ENCODE measurements at places on chromosomes 13 and 19.

GRCh38 chr19:47094557-47095475 is 18.8 kb downstream of the ZC3H4 start:
- no peak for DNase-seq

DNA sequence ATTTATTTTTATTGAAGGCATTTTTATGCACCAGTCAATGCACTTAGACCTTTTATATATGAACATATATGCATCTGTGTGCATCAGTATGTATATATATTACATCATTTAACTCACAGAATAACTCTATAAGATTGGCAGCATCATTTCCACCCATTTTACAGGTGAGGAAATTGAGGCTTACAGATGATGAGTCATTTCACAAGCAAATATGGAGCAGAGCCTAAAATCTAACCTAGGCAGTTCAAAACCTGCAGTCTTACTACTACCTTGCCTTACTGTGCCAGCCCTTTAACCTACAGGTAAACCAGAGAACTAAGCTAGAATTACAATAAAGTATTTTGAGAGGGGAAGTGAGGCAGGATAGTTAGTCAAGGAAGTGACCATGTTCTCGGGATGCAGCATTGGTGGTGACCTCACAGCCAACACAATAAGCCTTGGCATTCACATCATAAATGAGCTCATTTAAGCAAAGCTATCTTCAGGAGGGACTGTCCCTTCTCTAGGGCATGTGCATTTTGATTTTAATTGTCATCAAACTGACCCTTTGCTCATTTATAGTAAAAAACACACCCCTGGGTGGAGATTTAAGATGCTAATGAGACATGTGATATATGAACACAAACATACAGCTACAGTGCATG is 274.3 kb downstream of the DCLK1 start:
- DNase-seq, result no peak

DNA sequence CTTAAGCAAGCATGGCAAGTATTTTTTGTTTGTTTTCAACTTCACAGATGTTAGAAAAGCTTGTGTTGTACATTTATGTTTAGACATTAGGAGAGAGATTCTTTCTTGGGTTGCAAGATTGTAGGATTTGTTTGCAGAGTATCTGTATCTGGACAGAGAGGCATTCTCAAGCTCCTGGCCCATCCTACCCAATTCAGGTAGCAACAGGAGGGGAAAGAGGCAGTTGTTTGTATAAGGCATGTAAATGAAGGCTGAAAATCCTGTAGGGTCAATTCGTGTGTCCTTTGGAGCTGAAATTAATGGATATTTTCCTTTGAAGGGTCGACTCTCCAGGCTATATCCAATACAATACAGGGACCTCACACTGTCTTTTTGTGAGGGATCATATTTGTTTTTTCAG is 147.3 kb downstream of the KCNRG start:
- no peak for DNase-seq

DNA sequence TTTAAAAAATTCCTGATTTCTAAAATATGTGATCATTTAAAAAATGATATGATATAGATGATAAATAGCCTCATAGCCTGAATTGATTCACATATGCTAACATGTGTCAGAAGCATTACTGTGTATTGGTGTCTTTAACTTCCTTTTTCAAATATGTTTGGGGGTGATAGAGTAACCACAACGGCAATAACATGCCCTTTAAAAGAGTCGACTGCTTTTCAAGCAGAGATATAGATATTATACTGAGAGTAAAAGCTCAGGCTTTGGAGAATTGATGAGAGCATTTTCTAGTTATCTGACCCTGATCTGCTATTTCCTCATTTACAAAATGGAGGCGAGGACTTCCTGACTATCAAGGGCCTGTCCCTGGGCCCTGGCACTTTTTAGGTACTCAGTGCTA is 260.5 kb downstream of the DCT start:
- DNase-seq, result no peak

GRCh38 chr13:31418186-31418585 is 218.4 kb downstream of the B3GLCT start:
- DNase-seq, result no peak

DNA sequence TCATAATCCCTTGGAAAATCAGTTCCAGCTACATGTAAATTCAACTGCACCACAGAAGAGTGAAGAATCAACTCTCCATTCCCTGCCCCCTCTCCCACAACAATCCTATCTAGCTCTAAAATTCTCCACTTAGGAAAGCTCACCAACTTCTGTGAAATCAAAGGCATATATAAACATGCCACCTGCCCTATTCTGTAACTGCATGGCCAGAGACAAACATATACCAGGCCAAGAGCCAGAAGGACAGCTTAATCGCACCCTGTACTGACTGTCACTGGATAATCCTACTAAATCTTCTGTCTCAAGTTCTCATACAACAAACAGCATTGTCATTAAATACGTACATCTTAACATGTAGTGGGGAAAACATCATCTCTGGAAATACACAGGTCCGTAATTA is 58.2 kb upstream of the EEF1AKMT1 start:
- no peak for DNase-seq

DNA sequence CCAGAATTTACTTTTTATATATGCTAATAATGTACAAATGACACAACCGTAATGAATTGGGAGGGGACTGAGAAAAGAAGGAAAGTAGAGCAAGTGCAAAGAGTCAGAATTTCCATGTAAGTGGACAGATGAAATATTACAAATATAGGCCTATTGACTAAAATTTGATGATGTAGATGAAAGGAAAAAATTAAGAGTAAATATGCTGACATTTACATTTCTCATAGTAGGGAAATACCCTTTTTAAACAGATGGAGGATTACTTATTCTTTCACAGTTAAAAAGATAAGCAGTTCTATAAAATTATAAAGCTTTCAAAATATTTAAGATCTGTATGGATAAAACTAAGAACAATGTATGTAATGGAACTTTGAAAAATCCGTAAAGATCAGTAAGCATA is 185.4 kb downstream of the NBEA start:
- DNase-seq, result no peak

DNA sequence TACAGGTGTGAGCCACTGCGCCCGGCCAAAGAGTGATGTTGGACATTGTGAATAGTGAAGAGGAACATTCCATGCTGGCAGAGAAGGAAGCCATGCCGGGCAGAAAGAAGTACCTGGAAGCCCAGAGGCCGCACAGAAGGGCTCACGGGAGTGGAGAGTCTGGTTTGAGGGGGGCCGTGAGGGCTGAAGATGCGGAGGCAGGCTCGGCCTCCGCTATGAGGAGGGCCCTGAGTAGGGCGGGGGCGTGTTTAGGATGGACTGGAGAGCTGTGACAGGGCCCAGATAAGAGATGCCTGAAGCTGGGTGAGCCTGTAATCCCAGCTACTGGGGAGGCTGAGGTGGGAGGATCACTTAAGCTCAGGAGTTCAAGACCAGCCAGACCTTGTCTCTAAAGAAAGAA is 1.6 kb downstream of the JOSD2 start:
- DNase-seq, result no peak

DNA sequence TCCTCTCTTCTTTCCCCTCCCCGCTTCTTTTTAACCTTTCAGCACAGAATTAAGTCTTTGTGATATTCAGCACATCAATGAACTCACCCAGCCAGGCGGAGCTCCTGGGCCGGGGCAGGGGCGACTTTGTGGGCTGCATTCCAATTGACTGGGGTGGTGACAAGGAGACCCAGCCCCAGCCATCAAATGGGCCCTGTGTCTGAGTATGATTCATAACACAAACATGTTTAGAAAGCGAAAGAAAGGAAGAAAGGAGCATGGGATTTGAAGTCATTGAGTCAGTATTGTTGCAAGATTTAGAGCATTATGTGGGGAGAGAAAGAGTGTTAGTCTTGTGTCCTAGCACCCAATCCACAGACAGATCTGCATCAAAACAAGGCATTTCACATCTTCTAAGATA is 185.3 kb downstream of the LHFPL6 start:
- no peak for DNase-seq

- no peak for DNase-seq
Measured at GRCh38 chr19:51507192-51507591, 5.6 kb upstream of the SIGLEC12 start.

GRCh38 chr13:93286047-93286446 is 59.4 kb downstream of the GPC6 start:
- no peak for DNase-seq

GRCh38 chr13:54029226-54029625 is 1000.6 kb downstream of the OLFM4 start:
- no peak for DNase-seq

DNA sequence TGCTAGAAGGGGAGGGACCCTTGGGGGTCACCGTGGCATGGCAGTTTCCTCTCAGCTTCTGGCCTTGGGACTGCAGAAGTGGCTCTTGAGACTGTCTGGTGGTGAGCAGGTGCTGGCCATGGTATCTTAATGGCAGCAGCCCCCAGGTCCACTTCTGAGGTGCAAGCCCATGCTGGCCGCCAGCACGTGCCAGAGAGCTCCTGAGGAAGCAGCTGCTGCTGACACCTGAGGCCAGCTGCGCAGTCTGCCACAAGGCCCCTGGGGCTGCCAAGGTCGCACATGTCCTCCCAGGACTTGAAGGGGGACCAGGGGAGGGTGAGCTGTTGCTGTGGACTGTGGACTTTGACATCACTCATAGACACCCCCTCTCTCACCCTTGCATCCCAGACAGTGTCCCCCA is 48.0 kb downstream of the NFIX start:
- DNase-seq, result no peak

DNA sequence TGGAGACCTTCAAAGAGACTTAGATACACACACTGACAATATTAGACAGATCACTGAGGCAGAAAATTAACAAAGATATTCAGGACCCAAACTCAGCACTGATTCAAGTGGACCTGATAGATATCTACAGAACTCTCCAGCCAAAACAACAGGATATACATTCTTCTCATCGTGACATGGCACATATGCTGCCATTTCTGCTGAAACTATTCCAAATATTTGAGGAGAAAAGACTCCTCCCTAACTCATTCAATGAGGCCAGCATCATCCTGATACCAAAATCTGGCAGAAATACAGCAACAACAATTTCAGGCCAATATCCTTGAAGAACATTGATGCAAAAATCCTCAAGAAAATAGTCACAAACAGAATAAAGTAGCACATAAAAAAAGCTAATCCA is 53.3 kb downstream of the TRPC4 start:
- DNase-seq, result no peak

DNA sequence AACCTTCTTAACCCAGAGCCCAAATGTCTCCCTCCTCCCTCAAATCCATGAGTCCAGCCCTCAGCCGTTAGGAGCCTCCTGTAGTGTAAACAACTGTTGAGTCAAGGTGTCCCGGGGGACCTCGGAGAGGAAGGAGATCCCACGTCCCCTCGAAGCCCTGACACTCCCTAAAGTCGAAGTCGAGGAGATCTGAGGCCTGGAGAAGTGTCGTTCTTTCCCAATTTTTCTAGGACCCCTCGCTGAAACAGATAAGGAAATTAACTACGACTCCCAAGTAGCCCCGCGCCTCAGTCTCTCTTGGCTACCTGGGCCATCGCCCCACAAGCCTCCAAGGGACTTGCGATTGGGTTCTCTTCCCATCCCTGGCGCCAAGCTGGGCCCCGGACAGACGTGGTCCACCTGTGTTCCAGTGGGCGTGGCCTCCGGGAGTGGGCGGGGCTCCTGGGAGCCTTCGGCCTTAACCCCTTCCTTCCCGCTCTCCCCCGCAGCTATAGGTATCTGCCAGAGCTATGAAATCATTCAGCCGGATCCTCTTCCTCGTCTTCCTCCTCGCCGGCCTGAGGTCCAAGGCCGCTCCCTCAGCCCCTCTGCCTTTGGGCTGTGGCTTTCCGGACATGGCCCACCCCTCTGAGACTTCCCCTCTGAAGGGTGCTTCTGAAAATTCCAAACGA is 869 bp downstream of the GFY start:
- DNase-seq, result peak; percentile 50

- DNase-seq, result no peak
Measured at GRCh38 chr19:11685676-11686650, 52.8 kb downstream of the ZNF823 start.

DNA sequence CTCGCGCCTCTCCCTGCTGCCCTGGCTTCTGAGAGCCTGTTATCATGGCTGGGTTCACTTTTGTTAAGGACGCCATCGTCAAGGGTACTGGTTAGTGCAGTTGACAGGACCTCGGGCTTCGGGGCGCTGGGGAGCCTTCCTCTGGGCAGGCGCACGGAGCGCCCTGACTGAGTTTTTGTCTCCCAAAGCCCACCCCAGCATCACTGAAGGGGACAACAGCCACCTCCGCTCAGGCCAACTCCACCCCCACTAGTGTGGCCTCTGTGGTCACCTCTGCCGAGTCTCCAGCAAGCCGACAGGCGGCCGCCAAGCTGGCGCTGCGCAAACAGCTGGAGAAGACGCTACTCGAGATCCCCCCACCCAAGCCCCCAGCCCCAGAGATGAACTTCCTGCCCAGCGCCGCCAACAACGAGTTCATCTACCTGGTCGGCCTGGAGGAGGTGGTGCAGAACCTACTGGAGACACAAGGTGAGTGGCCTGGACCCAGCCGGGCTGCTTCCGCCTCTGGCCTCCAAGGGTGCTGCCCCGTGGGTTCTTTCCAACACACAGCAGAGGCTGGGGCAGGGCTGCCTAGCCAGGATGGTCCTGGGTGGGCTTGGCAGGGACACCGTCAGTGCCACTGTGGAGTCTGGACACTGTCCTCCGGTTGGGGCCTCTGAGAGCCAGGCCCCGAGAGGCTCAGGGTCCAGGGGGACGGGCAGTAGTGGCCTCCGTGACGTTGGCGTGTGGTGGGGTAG is 16.9 kb downstream of the TSSK6 start:
- DNase-seq, result no peak

DNA sequence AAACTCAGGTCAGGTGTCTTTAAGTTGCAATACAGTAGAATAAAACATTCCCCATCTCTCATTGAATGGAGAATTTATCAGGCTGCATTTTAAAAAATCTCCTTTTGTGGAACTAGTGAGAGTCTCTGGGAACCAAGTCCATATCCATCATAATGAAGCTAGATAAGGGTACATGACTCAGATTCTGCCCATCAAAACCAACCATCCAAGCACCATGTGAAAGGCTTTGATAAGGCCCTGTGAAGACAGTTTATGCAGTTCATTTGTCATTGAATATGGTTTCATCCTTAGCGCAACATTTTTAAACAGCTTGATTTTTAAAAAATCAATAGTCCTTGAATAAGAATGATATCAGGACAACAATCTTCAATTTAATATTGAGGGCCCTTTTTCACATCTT is 56.3 kb upstream of the DIAPH3 start:
- no peak for DNase-seq

DNA sequence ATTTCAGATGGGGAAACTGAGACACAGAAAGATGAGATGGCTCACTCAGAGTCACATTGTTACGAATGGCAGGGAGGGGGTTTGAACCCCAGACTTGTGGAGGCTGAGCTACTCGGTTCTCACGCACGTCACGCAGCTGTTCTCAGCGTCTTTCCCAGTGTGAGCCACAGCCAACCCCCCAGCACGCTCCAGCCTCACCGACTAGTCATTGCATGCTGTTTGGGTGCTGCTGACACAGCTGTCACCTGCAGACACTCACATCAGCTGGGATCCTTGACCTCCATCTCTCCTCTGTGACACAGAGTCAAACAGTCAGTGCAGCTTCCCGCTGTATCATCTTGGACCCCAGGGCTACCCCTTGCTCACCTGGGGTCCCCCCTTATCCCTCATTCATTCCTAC is 2.4 kb upstream of the NCAN start:
- DNase-seq, result no peak
